NCI-H774 (cell line): ENCODE measurements at places on chromosomes 4 and X.

GRCh38 chrX:154059729-154060245, 37.7 kb downstream of the MECP2 start:
- no peak for DNase-seq

GRCh38 chrX:107710617-107711391, 64.8 kb downstream of the TSC22D3 start:
- no peak for DNase-seq

DNA sequence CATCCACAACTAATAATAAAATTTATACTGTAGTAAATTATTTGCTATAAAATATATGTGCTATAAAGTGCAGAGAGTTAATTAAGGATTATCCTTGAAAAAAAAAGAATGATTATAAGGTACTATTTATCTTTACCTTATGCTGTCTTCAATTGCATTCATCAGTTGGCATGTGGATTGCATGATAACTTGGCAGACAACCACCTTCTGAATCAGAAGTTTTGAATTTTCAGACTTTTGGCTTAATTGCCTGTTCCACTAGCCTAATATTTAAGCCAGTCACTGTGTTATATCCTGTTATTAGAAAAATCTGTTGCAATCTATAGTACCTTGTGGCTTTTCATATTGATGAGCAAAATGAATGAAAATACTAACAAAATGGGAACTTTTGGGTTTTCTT, 1040.3 kb upstream of the PCDH10 start:
- no peak for DNase-seq

DNA sequence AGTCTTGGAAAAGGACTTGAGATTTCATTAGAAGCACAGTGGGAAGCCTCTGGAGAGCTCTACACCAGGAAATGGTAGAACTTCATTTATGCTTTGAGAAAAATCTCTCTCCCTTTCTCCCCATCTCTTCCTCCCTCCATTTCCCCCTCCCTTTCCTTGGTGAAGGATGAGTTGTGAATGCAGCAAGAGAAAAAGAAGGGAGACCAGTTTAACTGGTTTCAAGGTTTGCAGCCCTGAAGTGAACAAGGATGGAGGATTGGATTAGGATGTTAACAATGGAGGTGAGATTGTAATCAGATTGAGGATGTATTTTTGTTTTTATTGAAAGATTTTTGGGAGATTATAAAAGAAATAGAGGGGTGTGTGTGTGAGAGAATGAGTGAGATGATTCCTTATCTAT, 99.5 kb downstream of the ANK2 start:
- no peak for DNase-seq

DNA sequence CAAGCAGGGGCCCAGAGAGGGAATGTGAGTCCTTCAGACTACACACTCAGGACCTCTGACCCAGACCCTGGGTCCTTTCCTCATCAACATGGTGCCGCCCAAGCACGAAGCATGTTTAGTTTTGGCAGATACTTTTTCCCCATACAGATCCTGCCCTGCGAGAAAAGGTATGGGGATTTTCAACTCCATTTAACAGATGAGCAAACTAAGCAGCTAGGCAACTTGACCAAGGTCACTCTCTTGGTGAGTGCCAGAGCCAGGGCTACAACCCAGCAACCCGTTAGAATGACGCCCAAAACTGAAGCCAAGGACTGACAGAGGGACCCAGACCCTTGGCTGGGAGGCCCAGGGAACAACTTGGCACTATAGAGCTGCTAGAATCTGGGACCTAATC, 40.3 kb upstream of the MSX1 start:
- no peak for DNase-seq

GRCh38 chrX:42398967-42399631, 378.9 kb downstream of the PPP1R2C start:
- no peak for DNase-seq

- DNase-seq: no peak
Measured at GRCh38 chrX:134933911-134934310, 56.9 kb upstream of the SMIM10 start.

DNA sequence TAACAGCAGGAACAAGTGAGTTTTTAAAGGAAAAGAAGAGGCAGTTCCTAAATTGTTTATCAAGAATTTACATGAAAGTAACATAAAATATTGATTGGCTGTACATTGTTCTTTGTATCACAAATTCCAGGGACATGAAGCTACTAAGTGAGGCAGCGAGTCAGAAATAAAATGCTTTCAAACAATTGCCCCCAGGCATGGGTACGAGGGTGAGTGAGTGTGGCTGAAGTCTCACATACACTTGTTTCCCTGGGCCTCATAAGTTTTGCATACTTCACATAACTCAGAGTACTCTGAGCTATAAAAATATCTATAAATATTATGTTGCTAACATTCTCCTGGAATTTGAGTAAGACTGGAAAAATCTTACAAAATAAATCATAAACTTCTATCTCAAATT, 511.6 kb upstream of the PRKX start:
- DNase-seq: no peak

DNA sequence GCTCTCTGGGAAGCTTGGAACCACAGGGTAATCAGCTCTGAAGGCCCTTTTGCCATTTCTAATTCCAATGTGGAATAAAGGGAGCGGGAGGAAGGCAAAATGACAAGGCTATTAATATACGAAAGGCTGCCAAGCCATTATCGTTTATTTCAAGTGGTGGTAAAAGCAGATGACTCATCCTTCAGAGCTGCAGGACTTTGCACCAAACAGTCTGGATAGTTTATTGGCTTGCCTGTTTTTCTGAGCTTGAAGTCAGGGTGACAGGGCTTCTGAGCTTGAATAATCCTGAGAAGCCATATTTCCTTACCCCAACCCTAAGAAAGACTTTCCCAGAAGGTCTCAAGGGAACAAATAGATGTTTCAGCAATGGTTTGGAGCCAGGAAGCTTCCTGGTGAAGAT, 7.7 kb upstream of the GABRE start:
- DNase-seq: no peak

- no peak for DNase-seq
Measured at GRCh38 chr4:3115637-3116270, 41.3 kb downstream of the HTT start.

DNA sequence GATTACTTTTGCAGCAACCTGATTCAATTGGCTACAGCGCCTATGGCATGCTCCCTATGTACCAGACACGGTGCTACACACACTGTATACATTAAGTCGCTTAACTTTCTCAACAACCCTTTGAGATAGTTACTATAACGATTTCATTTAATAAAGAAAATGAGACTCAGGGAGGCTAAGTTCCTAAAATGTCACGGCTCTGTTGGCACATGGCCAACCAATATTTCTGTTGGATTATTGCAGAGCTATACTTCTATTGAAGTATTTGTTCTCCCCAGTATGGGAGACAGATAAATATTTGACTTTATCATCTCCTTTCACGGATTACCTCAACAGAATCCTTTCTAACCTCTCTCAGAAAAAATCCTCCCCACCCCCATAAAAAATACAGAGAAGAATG, 25.3 kb downstream of the CLNK start:
- no peak for DNase-seq

DNA sequence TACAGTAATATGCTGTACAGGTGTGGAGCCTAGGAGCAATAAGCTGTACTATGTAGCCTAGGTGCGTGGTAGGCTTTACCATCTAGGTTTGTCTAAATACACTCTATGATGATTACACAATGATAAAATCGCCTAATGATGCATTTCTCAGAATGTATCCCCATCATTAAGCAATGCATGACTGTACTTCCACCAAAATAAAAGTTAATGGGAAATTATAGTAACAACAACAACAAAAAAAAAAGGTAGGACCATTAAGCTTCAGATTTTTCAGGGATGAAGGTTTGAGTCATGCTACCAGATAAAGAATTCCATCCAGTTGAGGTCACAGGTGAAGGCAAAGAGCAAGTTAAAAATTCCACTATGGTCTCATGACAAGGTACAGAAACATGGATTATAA, 68.2 kb downstream of the MAGEA10 start:
- no peak for DNase-seq

GRCh38 chrX:50747471-50747900, 66.5 kb downstream of the SHROOM4 start:
- DNase-seq: no peak

- DNase-seq: no peak
Measured at GRCh38 chrX:39202641-39203040, 401.4 kb downstream of the MID1IP1 start.

GRCh38 chrX:65745992-65746391, 78.5 kb downstream of the MSN start:
- DNase-seq: no peak

DNA sequence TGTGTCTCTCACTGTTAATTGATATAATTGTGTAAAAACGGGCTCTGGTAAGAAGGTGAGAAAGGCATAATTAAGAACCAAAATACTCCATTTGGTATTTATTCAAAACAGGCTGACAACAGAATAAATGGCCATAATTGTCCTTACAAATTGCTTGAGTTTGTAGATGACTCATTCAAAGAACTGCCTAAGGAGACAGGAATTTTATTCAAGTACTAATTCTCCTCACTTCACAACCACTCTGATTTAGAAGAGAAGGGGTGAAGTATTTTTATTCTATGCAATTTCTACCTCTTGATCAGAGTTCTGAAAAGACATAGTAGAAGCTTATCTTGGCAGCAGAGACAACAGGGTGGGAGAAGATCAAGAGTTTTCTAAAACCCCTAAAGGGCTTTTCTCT, 43.1 kb downstream of the ATP11C start:
- no peak for DNase-seq

DNA sequence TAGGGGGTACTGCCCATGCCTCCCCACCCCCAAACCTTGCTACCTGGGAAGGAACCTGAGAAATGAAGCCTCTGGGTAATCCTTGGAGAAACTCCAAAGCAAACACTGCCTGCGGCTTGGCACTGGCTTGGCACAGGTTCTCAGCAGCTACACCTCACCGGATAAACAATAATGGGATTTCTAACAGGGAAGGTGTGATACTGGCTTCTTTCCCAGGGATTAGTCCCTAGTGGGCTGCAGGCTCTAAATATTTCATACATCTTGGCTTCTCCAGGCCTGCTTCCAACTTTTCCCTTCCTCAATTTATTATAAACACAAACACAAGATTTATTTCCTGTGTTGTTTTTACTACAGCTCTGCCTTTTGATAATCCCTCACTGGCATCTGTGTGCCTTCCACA, 12.5 kb downstream of the SEC24D start:
- DNase-seq: no peak

DNA sequence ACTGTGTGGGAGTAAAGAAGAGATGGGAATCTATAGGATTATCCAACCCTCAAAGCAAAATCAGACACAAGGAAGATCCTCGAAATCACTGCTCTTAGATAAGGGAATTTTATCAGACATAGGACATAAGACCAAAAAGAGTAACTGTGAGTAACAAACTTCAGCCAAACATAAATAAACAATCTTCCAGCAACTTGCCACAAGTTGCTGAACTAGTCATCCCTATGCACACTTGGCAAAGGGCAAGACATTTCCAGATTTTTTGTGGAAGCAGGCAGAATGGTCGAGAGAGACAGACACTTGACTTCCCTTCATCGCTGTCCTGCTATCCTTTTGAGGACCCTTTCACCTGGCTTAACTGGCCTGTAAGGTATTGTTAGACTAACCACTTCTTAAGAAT, 89.6 kb downstream of the KCNIP4 start:
- no peak for DNase-seq

GRCh38 chr4:147173322-147173721, 227.7 kb upstream of the TTC29 start:
- no peak for DNase-seq

DNA sequence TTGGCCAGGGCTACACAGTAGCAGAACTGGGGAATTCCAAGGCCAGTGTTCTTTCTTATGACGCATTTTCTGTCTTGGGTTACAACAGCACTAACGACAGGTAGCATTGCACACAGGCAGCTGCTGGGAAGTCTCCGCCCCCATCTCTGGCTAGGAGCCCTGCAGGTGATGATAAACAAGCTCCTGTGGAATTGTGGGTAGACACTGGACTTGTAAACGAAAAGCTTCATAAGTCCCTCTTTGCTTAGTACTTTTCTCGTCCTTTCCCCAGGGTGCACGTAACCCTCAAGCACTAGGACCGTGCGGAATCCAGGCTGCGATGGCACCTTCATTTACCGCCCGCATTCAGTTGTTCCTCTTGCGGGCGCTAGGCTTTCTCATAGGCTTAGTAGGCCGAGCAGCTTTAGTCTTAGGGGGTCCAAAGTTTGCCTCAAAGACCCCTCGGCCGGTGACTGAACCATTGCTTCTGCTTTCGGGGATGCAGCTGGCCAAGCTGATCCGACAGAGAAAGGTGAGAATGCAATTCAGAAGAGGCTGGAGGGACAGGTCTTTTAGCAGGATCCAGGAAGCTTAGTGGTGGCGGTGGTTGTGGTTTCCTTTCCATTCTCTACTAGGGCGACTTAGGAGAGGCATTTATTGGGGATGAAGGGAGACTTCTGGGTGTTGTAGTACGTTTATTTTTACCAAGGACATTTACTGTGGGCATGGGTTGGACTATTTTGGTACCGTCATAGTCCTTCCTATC, at the start of gene FAAH2:
FAAH2 (plus strand) TSS at position 200 of the 745 bp plus-strand sequence; CDS start at position 320, 120 bp downstream.
- peak; percentile 69 for DNase-seq

DNA sequence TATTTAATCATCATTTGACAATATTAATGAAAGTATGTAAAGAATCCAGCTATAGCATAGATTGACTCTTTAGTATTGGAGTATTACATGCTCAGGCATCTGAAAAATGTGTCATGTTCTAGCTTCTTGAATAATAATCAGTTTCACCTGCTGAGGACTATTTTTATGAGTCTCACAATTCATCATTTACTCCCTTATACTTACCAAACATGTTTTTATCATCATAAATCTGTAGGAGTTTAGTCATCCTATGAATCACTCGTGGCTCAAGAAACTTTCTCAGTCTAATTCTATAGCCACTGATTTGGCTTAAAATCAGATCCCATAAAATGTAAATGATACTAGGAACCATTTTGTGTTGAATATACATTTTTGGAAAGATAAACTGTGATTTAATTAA, 1616.1 kb downstream of the C4orf33 start:
- DNase-seq: no peak

GRCh38 chr4:110049951-110050925, 137.6 kb downstream of the EGF start:
- no peak for DNase-seq

- no peak for DNase-seq
Measured at GRCh38 chr4:174520660-174521059, 1.6 kb downstream of the HPGD start.

DNA sequence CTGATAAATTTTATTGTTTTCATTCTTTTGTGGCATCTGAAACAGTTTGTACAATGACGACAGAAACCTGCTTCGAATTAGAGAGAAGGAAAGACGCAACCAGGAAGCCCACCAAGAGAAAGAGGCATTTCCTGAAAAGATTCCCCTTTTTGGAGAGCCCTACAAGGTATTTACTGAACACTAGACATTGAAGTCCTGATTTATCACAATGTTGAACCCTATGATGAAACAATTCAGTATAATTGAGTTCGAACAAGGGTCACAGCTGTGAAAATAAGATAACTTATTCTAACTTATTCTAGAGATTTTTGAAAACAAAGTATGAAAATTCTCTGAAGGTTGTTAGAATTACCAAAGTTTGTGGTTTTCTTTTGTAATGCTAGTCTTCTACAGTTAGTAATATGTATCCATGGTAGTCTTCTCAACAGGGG, 111.3 kb downstream of the AFF1 start:
- no peak for DNase-seq

DNA sequence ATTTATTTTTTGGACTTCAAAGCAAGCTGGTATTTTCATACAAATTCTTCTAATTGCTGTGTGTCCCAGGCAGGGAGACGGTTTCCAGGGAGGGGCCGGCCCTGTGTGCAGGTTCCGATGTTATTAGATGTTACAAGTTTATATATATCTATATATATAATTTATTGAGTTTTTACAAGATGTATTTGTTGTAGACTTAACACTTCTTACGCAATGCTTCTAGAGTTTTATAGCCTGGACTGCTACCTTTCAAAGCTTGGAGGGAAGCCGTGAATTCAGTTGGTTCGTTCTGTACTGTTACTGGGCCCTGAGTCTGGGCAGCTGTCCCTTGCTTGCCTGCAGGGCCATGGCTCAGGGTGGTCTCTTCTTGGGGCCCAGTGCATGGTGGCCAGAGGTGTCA, 15.3 kb downstream of the FGFR3 start:
- no peak for DNase-seq
